ENCODE measurements at places on chromosomes 2 and 18. TPM values are rescaled to one million over a fixed set of nuclear protein-coding genes. Genes with fewer than 3 reads are reported as not detected.

STPG4 gene
- total RNA-seq: not detected

GRCh38 chr2:184402381-184402780, 195.9 kb upstream of the ZNF804A start:
- H3K4me1 ChIP-seq: no peaks in the 10 kb centered on the region
- DNase-seq: no peak
- H3K36me3 ChIP-seq: no peaks in the 10 kb centered on the region
- no peaks in the 10 kb centered on the region for H3K27me3 ChIP-seq

GRCh38 chr2:165794536-165794928, 485 bp upstream of the GALNT3 start:
- peaks cover 17% of the 10 kb centered on the region for H3K4me1 ChIP-seq
- peaks cover 17% of the 10 kb centered on the region for H3K27me3 ChIP-seq
- peak overlapping the region; percentile 40 for H3K27ac ChIP-seq
- DNase-seq: no peak
- H3K36me3 ChIP-seq: no peaks in the 10 kb centered on the region

GRCh38 chr2:95017071-95017501, 8.4 kb upstream of the MAL start:
- no peak overlapping the region for H3K27ac ChIP-seq
- no peak overlapping the region for H3K4me3 ChIP-seq
- H3K4me1 ChIP-seq: peaks cover 10% of the 10 kb centered on the region
- no peaks in the 10 kb centered on the region for H3K36me3 ChIP-seq

GRCh38 chr2:48755473-48755872, at the start of gene LHCGR:
Gene LHCGR (minus strand): TSS chr2:48755724. CDS start chr2:48755671, 53 bp downstream.
- no peak within 1 kb of the TSS for H3K4me3 ChIP-seq
- H3K27me3 ChIP-seq: peaks cover 6% of the 10 kb centered on the region
- H3K27ac ChIP-seq: no peak within 1 kb of the TSS

- H3K4me3 ChIP-seq: no peak overlapping the region
- no peak overlapping the region for H3K27ac ChIP-seq
- DNase-seq: no peak
- no peaks in the 10 kb centered on the region for H3K36me3 ChIP-seq
- peaks cover 97% of the 10 kb centered on the region for H3K27me3 ChIP-seq
These were observed 10.4 kb upstream of the EN1 start for GRCh38 chr2:118857677-118858484.

SP5 gene
- total RNA-seq: 0.99 TPM

GRCh38 chr18:79429381-79429780, 33.7 kb downstream of the NFATC1 start:
- no peak overlapping the region for H3K27ac ChIP-seq
- H3K27me3 ChIP-seq: no peaks in the 10 kb centered on the region
- peaks cover 29% of the 10 kb centered on the region for H3K36me3 ChIP-seq
- H3K4me3 ChIP-seq: no peak overlapping the region
- peaks cover 27% of the 10 kb centered on the region for H3K4me1 ChIP-seq

Data from spinal cord (tissue), 10 donors.